ENCODE measurements at places on chromosomes 3 and 15.

- no peak for DNase-seq
These were observed 33.6 kb downstream of the GPR176 start for GRCh38 chr15:39886418-39886817.

GRCh38 chr3:126130981-126131745, 47.2 kb upstream of the SLC41A3 start:
- no peak for DNase-seq

- DNase-seq: peak; percentile 43
These were observed 92.8 kb downstream of the DUT start for GRCh38 chr15:48423896-48424475.

DNA sequence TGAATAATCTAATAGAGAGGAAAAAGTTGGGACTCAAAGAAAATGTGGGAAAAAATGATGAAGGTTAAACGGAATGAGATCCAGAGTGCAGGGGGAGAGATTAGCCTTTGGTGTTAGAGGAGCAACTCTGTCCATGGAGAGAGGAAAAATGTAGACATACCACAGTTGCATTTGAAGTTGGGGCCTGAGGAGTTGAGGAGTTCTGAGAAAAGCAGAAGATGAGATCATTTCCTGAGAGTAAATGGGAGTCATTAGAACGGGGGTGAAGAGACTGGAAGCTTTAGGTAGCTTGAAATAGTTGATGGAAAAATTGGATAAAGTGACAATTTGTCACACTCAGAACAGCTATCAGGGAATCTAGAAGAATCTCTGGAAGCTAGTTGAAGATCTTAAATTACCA, 7.3 kb downstream of the CCR5AS start:
- DNase-seq: no peak

DNA sequence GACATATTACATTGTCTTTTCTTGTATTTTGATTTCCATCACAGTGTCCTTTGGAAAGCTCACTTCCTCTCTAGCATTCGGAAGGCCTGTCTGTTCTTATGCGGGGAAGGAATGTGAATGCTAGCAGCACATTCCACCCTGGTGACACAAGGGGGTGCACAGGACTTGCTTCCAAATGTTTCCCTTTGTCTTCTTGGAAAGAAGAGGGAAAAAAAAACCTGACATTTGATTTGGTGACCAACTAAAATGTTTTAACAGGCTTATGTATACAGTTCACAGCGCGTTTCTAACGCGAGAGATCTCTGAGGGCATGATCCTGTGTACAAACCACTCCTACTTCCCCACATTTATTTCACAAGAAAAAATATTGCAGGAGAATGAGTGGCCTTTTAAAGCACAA, 107.6 kb upstream of the FXR1 start:
- DNase-seq: peak; percentile 55

- DNase-seq: no peak
These were observed 8.2 kb upstream of the PODXL2 start for GRCh38 chr3:127620637-127621375.

DNA sequence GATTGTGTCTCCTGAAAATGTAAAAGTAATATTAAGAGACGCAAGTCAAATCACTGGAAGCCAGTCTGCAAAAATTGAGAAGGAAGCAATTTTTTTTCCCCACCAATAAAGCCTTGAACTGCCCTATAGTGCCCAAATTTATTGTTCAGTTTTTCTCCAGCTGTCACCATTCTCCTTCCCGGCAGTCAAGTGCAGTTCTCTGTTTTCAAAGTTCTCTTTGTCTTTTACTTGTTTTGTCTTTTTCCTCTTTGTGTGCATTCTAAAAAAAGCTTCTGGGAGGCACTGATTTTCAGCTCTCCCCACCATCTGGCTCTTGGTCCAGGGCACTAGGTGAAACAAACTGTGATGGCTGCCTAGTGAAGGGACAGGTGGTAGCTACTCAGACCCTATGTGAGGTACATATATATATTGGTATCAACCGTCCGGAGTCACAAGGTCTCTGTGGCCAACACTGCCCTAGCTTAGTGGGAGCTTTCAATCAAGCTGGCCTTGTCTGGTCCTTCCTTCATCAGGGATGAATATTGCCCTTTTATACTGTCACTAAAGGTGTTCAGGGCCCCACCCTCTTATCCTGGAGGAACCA, 6.1 kb upstream of the CLRN1 start:
- DNase-seq: no peak

DNA sequence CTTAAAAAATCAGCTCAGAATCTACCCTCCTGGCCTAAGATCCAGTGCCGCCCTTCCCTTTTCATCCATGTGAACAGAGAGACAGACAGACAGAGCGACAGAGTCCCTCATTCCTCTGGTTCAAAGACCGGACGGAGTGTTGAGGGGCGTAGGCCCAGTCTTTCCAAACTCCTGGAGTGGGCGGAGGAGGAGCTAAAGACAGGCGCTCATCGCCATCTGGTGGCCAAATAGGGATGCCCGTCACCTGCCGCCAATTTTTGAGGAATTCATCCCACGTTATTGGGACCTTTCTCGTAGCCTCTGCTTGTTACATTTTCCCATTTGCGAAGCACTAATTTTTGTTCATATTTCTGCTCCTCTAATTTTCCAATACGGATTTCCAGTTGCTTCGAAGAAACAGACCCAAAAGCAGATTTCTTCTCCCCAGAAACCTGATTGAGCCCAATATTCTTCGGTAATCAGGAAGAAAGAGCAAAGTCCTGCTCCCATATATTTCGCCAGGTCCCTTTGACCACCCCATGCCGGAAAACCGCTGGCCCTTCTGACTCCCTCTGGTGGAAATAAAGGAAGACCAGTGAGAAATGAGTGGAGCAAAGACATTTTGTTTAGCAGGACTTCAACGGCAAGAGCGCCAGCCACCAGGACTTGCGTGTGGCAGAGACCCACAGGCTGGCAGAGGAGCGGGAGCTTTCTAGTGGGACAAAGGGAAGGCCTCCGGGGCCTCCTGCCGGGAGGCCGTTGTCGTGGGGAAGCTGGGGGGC, 88.0 kb downstream of the LRRK1 start:
- peak; percentile 89 for DNase-seq

GRCh38 chr15:66822114-66822513, 120.1 kb downstream of the SMAD6 start:
- DNase-seq: no peak

GRCh38 chr3:78749056-78749455, 1018.7 kb downstream of the ROBO1 start:
- no peak for DNase-seq

DNA sequence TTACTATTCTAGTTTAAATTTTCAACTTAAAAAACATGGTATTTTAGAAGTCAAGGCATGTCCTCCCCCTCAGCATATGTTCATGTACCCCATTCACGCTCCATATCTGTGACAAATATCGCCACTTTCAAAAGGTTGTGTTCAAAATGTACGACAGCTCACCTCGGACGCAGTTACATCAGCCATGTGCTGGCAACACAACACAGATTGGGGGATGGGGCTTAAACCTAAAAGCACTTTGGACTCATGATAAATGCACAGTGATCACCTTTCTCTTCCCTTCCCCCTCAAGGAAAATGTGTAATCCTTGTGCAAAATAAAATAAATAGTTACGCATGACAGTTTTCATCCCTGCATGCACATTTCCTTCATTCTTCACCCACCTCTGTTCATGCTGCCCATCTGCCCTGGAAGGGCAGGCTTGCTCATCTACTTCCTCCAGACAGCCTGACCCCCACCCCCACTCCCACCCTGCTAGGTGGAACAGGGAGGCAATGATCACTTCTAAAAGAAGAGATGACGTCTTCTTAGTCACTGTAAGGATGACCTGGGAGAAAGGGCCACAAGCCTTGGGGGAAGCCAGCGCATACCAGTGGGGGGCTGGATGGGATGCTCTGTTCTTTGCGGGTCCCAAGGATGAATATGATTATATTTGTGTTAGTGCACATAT, 271.4 kb upstream of the SEMA6D start:
- DNase-seq: no peak

DNA sequence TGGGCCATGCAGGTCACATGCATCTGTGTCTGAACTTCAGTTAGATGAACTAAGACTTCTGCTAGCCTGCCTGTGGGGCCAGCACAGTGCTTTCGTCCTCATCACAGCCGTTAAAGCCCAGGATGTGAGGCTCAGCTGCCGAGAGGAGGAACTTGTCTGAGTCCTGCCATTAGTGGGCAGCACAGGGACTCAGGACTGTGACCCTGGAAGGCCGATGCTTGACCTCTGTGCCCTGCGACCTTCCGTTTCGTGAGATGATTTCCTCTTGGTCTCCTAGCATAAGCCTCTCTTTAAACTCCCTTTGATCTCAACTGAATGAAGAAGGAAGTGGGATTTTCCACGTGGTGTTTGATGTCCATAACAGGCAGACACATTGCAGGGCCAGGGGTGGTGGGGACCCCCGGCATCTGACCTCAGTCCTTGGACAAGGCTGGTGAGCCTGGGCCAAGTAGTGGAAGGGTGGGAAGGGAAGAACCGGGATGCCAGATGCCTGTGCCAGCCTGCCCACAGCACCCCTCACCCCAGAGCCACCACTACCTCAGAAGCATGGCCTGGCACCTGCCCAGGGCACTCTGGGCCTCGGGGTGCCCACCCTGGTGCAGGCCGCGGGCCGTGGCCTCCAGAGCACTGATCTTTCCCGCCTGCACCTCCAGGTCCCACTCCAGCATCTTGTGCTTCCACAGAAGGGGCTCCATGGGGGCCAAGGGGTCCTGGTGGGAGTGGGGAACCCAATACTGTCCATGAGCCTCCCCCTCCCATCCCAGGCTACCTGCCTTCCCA, 21.6 kb downstream of the PLA2G4B start:
- DNase-seq: no peak

DNA sequence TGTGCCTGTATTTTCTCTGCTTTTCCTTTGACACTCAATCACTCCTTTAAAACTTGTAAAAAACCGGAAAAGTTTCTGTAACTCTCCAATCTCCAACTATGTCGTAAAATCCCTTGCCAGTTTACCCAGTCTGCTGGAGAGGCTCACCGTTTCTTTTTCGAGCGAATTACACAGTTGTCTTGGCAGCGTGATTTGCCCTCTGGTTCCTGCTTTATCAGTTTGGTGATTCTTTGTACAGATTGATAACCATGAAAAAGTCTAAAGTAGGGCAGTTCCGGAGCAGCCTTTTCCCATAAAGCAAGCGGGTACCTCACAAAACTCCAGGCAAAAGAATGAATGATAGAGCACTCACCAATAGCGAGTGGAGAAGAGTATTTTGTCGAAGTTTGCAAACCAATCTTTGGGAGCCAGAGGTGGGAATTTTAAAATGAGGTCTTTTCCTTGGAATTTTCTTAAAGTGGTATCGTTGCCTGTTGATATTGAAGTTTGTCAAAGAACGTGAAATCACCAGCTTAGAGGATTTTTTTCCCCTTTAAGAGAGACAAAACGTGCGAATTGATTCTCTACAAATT, at the start of gene TTC23:
TTC23 (minus strand) TSS at position 312 of the 572 bp plus-strand sequence. CDS start 20,869 bp downstream, outside the sequence.
- DNase-seq: peak; percentile 92

GRCh38 chr3:149195221-149195620, 26.4 kb downstream of the CP start:
- DNase-seq: no peak

- DNase-seq: no peak
These were observed 943.6 kb downstream of the DIPK2A start for GRCh38 chr3:144915202-144915601.

GRCh38 chr15:71939981-71940588, 129.7 kb downstream of the NR2E3 start:
- no peak for DNase-seq

- peak; percentile 17 for DNase-seq
These were observed 387.6 kb upstream of the RGMA start for GRCh38 chr15:93476491-93477177.

DNA sequence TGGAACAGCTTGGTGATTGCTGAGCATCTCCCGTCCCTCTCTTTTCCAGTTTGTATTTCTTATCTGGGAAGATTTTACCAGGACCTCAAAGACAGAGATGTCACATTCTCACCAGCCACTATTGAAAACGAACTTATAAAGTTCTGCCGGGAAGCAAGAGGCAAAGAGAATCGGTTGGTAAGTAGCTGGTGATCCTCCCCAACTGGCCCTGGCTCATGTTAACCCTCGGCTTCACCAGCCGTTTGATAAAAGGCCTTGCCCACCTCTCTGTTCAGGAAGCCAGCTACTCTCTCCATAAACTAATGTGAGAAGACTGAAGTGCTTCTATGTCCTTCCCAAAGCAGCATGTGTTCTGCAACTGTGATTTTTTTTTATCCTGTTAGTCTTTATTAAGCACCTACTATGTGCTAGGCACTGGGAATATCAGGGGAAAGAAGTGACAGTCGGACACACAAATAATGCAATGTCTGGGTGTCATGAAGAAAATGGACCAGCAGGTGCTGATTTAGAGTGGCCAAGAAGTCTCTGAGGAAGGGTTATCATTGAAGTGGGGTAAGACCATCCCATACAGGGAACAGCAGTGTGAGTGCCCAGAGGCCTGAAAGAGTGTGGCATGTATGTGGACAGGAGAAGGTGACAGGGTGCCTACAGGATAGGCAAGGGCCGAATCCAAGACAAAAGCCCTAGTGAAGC, 1.2 kb downstream of the MANF start:
- DNase-seq: no peak

DNA sequence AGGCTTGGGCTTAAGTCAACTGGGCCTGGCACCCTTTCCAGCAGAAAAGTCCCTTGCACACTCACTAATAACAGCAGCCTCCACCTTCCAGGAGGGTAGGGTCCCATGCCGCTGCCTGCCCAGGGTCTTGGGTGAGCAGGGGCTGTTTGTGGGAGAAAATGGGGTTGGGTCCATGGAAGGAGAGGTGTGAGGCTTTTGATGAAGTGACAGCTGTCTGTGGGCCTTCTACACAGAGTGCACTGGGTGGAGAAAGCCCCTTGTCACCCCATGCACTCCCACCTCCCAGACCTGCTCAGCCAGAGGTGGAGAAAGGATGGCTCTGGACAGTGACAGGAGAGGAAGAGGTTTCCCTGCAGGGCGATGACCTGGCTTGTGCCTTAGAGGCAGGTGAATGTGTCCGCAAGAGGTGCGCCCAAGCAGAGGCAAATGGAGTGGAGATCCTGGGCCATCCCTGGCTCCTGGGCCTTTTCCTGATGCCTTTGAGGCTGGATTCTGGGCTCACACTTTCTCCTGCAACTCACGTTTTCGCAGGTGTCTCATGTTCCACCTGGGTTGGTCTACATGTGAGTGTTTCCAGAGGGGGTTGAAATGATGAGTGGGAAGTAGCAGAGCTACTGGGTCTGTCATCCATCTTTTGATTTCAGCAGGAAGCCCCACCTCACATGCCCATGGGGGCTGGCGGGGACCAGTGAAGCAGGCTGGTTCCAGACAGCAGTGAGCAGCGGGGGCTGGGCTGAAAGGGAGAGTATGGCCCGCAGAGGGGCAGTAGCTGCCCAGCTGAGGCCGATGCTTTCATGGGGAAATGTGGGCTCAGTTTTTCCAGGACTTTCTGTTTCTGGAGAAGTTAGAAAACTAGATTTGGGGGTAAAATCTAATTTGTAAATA, 85.2 kb upstream of the PRR23E start:
- DNase-seq: no peak

- no peak for DNase-seq
These were observed 45.7 kb downstream of the TCF12 start for GRCh38 chr15:56964182-56964581.

DNA sequence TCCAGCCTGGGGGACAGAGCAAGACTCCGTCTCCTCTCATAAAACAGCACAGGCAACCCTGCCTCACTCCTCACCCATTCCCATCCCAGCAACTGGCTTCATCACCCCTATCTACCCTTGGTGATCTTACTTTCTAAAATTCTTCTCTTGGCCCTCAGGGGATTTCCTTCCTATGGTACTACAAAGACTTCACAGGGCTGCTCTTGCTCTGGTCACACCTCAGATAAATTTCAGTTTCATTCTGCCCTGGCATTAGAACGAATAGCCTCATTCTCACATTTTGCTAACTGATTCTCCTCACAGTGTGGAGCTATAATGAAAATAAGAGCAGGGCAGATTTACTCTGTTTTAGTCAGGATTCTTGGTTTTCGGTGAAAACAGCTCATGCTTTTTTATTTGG, 22.1 kb upstream of the CRBN start:
- no peak for DNase-seq
